ENCODE measurements at places on chromosomes 7 and 10. TPM values are rescaled to one million over a fixed set of nuclear protein-coding genes. Genes with fewer than 3 reads are reported as not detected.

Gene SLC26A5
- 0.23 TPM for total RNA-seq

Gene LEP
- total RNA-seq = not detected

Gene IL2RA
- 28.1 TPM for total RNA-seq

Gene ATOH7
- not detected for total RNA-seq

Gene MACC1
- 0.26 TPM for total RNA-seq

Gene CDNF
- total RNA-seq = 2.5 TPM

GRCh38 chr7:25481891-25482290 is 253.6 kb upstream of the NPVF start:
- no peak for DNase-seq

DNA sequence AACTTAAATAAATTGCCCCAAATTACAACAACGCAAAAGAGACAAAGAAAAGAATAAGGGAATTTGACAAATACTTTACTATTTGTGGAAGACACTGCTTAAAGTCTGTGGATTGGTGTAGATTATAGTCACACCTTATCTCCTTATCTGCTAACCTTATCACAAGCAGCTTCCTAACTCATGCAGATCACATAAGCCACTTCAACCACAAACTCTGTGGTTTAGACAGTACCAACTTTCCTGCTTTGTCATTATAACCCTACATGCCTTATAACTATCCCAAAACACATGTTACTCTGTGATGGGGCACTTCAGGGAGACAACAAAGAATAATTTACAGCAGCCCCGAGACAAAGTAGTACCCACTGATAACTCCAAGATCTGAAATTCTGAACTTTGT is 41.5 kb upstream of the PPP3CB start:
- DNase-seq = no peak

DNA sequence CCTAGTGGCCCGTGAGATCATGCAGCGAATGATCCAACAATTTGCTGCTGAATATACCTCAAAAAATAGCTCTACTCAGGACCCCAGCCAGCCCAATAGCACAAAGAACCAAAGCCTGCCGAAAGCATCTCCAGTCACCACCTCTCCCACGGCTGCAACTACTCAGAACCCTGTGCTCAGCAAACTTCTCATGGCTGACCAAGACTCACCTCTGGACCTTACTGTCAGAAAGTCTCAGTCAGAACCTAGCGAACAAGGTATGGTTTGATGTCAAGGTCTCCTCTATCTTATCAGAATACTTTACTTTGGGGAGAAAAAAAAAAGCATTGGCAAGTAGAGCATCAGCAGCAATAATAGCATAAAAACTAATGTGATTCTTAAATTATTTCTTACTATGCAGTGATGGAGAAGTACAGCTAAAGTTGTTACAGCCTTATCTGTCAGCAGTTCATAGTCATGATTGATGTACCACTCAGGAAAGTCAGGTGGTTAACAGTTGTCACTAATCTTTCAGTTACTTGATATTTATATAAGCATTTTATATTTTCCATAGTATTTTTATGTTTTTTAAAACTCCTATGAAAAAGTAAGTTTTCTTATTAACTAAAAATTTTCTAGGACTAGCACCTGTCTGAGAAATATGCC is 117.1 kb downstream of the LCOR start:
- DNase-seq = no peak

- DNase-seq = no peak
Measured at GRCh38 chr10:104450954-104451353, 97.3 kb downstream of the CFAP58 start.

DNA sequence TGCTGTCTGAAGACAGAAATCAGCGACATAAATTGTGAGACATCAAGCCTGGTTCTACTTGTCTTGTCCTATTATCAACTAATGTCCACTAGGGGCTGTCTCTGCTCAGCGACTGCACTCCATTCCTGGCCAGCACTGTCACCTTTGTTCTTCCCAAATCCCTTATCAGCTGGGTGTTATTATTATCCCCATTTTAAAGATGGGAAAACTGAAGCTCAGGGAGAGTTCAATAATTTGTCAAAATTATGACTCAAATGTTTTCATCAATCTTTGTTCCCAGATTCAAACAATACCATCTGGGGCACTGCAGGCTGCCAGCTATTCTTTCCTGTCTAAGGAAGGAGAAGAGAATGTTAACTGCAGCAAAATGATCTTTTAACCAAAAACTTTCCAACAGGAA is 431.6 kb upstream of the NFE2L3 start:
- DNase-seq = no peak

GRCh38 chr7:67343572-67343971 is 346.9 kb downstream of the TYW1 start:
- no peak for DNase-seq

- no peak for DNase-seq
Measured at GRCh38 chr10:76398043-76398710, 966.8 kb downstream of the LRMDA start.

DNA sequence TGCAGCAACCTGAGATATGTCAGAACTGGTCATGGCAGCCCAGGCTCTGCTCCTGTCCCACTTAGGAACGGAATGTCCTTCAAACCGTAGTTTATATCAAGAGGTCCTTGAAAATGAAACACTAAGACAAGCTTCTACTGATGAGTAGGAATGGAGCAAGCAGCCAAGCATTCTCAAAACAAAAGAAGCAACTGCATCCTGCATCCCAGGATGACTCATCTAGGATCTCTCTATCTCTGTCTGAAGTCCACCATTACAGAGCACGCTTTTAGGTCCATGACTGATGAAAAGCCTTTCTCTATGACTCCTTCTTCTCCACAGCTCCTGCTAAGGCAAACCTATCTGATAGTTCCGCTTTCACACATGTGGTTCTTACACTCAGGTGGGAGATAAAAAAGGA is 16.3 kb downstream of the MBL2 start:
- DNase-seq = no peak

DNA sequence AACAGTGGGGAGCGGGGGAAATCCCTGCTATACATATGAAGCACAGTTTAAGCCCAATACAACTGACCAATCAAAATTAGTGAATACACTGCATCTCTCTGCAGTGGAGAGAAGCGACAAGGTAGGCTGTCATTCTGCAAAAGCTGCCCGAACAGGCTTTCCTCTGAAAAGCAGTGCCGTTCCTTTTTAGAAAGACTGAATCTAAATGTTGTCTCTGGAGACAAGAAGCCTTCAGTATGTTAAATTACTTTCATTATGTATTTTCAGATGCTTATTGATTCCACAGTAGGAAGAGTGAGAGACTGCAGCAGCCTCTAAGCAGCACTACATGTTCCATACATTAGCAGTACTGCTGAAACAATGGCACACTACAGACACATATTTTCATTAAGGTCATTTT is at the start of gene GPR22:
Gene GPR22, plus strand, starts transcription at position 129 of the 400 bp plus-strand sequence. CDS start 4,004 bp downstream, outside the sequence.
- no peak for DNase-seq

- DNase-seq = peak; percentile 51
Measured at GRCh38 chr10:50622706-50623662, 772 bp downstream of the SGMS1 start.

DNA sequence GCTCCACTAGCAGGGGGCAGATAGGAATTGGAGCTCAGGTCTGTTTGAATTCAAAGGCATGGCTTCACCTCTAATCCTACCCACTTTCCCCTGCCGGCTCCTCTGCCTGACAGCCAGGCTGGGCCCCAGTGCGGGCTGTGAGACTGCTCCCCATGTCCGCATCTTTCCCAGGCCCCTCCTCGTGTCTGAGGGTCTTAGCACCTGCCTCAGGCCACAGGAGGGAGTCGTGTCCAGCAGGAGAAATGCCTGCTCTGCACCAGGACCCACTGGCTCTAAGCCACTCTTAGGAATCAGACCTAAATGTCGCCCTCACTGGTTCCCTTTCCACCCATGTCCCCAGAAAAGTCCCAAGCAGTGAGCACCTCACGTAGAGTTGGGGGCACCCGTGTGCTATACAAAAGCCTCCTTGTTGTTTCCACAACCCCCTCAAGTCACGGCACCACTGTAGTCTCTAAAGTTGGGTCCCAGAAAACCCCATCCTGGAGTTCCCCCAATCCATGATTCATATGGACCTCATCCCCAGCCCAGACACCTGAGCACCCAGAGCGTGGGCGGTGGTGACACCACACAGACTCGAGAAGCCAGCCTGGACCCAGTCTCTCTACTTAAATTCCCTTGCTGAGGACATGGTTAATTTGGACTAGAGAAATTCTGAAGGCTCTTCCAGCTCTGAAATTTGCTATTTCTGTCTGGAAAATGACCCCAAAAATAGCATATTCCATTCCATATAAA is 466.4 kb upstream of the ZMIZ1 start:
- no peak for DNase-seq

DNA sequence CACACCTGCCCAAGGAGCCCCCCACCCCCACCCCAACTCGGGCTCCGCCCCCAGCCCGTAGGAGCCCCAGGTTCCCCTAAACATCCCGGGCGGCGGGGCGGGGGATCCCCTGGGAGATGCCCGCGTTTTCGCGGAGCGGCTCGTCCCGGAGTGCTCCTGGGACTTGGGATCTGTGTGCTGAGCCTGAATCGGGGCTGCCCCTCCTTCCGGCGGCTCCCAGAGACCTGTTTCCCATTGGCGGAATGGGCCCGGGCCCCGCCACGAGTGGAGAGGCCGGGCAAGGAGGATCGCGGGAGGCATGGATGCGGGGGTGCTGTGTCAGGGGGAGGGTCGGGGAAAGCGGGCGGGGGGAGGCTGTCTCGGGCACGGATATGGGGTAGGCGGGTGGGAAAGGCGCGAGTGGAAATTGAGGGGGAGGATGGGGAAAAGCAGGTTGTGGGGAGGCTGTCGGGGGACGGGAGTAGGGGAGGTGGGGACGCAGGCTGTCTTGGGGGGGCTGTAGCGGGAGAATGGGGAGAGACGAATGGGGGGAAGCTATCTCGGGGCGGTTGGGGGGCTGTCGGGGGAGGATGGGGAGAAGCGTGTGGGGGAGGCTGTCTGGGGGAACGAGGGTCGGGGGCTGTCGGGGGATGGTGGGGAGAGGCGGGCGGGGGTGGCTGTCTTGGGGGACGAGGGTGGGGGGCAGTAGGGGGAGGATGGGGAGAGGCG is 572 bp upstream of the BHLHA15 start:
- DNase-seq = no peak

DNA sequence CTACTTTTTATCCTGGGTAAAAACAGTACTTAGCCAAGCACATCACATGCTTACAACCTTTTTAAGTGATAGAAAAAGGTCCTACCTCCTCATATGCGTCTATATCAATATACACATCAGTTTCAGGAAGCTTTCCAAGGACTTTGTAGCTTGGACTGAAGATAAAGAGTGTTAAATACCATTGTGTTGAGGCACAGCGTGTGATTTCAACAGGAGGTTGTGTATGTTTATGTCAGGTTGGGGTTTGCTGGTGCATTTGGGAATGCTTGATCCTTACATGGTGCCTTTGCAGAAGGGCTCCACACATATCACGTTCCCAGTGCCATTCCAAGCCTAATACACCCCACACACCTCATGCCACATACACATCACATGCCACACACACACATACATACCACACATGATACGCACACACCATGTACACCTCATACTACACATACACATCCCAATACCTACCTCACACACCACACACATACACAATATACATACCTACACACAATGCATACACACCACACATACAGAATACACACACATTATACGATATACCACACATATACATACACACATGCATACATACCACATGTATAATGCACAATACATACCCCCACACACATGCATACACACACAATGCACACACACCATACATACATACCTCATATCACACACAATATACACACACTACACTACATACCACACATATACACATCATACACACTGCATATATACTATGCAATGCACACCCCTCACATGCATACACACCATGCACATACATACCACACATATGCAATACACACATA is 33.1 kb downstream of the PSMC2 start:
- DNase-seq = no peak

- DNase-seq = no peak
Measured at GRCh38 chr10:121592155-121592890, 5.9 kb downstream of the FGFR2 start.

- DNase-seq = no peak
Measured at GRCh38 chr10:123551259-123551658, 114.9 kb upstream of the GPR26 start.

DNA sequence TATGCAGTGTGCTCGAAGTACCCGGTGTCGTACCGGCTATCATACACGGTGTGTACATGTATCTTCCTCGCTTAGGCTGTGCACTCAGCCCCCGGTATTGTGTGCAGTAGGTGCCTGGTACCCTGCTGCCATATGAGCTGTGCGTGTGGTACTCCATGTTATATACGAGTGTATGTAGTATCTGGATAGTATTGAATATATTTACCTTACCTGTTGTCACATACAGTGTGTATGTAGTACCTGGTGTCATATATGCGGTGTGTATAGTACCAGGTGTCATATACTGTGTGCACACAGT is 1.2 kb downstream of the ZMYND11 start:
- no peak for DNase-seq
